ENCODE measurements at places on chromosomes 3 and 15.
A peak's percentile ranks its signal among the peaks of the same experiment; 100 is the strongest.

GRCh38 chr15:27234593-27234992 lies 263.6 kb downstream of the GABRG3 start:
- DNase-seq, result no peak

GRCh38 chr3:189186101-189186500 lies 14.3 kb downstream of the TPRG1 start:
- DNase-seq, result no peak

DNA sequence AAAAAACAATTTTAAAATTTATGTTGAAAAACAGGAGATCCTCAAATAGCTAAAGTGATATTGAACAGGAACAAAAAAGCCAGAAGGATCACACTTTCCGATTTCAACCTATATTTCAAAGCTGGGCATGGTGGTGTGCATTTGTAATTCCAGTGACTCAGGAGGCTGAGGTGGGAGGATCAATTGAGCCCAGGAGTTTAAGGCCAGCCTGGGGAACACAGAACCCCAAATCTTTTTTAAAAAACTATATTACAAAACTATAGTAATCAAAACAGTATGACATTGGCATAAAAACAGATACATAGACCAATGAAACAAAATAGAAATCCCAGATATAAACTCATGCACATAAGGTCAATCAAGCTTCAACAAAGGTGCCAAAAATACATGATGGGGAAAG lies 68.4 kb downstream of the MEX3B start:
- DNase-seq, result no peak

DNA sequence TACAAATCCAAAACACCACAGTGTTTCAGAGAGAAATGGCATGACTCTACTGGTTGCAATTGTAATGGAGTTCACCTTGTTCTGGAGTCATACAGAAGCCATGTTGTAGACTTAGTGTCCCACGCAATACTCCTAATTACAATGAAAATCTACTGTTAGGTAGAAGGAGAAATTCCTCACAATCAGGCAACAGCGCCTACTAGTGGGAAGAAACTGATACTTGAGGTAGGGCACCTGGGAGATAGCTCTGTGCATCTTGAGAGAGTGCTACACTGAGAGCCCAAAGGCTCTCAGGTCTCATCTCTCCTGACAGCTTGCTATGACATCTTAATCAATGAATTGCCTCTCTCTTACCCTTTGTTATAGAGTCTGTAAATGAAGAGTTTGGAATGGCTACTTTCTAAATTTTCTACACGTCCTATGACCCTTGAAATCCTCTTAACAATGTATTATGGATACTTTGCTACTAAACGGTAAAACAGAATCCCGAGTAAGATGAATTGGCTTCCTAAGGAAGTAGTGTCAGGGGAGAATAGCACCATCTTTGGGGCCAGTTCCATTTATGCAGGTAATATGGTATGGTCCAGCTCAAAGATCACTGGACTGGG lies 422.7 kb upstream of the TPRG1 start:
- no peak for DNase-seq

- DNase-seq, result no peak
These were observed 16.2 kb downstream of the TERC start for GRCh38 chr3:169748670-169749069.

- DNase-seq, result no peak
These were observed 16.7 kb downstream of the TFG start for GRCh38 chr3:100725935-100726513.

- no peak for DNase-seq
These were observed 201.9 kb upstream of the MCTP2 start for GRCh38 chr15:94029495-94029894.

DNA sequence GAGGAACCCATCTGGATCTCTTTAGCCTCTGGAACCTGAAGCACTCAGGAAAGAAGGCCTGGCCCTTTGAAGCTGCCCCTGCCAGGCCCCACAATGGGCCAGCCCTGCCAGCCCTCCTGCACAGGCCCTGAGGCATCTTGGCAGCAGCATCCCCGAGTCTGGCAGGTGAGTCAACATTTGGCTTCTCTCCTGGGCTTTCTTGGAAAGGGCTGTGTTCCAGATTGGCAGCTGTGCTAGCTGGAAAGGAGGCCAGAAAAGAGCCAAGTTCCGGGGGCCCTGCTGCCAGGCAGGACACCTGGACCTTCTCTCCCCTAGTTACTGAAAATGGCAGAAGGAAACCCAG lies 187.2 kb downstream of the SHQ1 start:
- peak; percentile 76 for DNase-seq

DNA sequence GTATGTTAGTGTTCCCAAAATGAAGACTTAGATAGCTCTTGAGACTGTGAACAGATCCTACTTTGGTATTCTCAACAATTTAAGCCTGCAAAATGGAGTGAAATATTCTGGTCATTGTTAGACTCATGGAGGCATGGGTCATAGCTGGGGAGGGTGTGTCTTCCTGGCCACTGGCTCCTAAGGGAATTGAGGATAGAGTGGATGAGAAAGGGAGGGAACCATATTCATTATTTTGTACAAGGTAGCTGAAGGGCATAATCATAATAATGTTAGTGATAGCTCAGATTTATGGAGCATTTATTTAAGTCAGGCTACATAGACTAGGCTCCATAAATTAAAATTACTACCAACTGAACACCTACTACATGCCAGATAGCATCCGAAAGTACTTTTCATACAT lies 253.6 kb downstream of the NR1D2 start:
- no peak for DNase-seq

DNA sequence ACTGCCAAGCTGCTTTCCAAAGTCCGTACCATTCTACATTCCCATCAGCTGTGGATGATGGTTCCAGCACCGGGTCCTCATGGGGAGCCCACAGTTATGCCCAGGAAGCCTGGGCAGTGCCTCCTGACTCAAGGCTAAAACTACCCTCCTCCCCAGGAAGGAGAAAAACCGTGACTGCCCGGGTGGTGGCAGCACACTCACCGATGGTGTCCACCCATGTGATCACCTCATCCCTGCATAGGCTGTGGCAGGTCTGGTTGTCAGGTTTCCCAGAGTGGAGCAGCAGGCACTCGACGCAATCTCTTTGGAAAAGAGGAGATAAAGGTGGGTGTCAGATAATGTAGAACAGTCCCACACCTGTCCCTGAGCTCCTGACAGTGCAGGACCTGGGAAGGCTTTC lies 38.6 kb downstream of the UMPS start:
- DNase-seq, result peak; percentile 90

GRCh38 chr15:58258501-58259292 lies 120.5 kb downstream of the AQP9 start:
- no peak for DNase-seq

- DNase-seq, result no peak
These were observed 68.2 kb upstream of the CORO2B start for GRCh38 chr15:68510558-68510957.

DNA sequence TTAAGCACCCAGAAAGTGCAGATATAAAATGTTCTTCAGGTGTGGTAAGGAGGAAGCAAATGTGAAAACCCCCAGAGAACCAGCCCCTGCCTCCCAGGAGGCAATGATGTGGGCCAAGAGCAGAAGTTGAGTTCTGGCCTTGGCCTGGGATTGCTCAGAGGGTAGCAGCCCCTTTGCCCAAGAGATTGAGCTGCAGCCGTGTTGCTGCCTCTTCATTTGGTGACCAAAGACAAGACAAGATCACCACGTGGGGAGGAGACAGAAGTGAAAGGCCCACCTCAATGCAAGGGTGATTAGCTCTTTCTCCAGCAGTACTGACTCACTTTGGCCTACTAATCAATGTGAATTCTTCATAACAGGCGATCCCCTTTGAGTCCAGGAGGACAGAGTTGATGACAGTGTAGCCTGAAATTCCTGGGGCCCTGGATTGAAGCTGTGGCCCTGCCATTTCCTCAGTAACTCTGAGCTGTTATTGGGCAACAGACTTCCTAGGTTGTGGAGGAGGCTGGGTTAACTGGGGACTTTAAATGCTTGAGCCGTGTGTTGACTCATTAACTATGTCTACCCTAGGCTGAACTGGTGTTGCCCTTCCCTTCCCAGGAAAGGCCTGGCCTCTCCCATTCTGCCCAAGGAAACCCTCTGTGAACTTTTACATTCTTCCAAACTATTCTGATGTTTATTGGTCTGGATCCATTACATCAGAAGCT lies 86.5 kb downstream of the ST6GAL1 start:
- DNase-seq, result peak; percentile 6

GRCh38 chr3:50530001-50530970 lies 26.9 kb upstream of the CACNA2D2 start:
- no peak for DNase-seq

DNA sequence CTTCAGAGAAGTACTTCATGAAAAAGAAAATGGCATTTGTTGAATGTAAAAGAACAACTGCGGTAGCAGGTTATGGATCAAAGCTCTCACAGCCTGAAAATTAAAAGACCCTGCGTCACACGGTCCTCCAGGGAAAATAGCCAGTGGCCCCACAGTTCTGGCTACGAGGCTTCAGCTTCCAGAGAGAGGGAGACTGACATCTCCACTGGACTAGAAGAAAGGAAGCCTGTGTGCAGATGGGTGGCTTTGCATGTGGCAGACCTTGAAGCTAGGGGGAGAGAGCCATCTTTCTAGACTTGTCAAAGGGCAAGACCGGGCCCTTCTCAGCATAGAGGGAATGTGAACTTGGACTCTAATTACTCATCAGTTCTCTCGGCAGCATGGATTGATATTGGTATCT lies 159.4 kb downstream of the SLCO3A1 start:
- no peak for DNase-seq

- peak; percentile 66 for DNase-seq
These were observed at the start of gene C3orf80 for GRCh38 chr3:160225176-160226025. Gene C3orf80 (plus strand): TSS chr3:160225422. CDS start chr3:160225636, 214 bp downstream.

DNA sequence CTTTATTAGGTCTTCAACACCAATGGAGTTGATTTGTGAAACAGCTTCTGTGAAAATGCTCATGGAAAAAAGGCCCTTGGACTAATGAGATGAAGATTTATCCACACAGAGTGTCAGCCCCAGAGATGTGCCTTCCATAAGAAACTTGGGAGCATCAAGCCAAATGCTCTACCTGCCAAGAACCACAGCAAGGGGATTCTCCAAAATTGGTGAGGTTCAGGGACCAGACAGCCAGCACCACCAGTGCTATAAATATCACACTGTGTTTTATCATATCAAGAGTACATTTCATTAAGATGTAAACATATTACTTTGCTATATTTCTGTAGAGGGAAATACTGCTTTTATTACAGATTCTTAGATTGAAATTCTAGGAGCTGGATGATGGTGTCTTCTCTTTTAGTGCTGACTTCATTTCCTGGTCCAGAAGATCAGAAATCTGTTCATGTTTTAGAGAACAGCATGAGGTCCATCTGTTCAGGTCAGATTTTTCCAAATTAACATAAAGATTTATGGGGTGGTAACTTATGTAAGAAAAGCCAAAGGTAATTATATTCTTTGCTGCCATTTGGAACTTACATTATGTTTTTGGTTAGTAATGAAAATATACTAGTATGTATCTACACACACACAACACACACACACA lies 17.7 kb downstream of the SLC35G2 start:
- DNase-seq, result no peak

DNA sequence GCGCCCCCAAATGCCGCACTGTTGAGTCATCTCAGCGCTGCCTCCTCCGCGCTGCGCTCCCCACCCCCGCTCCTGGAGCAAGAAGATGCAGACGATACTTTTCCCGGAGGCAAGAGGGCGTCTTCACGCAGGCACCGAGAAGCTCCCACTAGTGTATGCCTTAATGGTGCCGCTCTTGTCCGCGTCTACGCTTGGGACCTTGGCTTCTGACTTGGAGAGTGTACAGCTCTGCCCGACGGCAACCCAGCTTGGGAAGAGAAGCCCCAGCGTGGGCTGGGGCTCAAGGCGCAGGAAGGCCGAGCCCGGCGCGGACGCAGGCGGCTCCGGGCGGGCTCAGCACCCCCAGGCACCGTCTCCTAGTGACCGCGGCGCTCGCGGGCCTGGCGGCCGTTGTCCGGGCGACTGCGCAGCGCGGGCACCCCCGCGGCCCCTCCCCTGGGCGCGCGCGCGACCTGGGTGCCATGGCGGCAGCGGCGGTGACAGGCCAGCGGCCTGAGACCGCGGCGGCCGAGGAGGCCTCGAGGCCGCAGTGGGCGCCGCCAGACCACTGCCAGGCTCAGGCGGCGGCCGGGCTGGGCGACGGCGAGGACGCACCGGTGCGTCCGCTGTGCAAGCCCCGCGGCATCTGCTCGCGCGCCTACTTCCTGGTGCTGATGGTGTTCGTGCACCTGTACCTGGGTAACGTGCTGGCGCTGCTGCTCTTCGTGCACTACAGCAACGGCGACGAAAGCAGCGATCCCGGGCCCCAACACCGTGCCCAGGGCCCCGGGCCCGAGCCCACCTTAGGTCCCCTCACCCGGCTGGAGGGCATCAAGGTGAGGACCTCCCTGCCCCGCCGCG lies at the start of gene P4HTM:
P4HTM (plus strand) TSS at position 446 of the 840 bp plus-strand sequence; CDS start at position 462, 16 bp downstream.
- DNase-seq, result peak; percentile 82

DNA sequence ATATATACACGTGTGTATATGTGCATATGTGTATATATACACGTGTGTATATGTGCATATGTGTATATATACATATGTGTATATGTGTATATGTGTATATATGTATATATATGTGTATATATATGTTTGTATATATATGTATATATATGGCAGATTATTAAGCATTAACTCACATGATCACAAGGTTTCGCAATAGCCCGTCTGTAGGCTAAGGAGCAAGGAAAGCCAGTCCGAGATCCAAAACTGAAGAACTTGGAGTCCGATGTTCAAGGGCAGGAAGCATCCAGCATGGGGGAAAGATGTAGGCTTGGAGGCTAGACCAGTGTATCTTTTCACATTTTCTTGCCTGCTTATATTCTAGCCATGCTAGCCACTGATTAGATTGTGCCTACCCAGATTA lies 23.7 kb downstream of the NAALADL2 start:
- DNase-seq, result no peak

GRCh38 chr15:99719096-99719541 lies 14.1 kb downstream of the LYSMD4 start:
- DNase-seq, result no peak

- DNase-seq, result no peak
These were observed 194.7 kb downstream of the ADAMTS9 start for GRCh38 chr3:64493149-64493548.

- no peak for DNase-seq
These were observed 56.8 kb upstream of the TGFBR2 start for GRCh38 chr3:30549600-30549999.

DNA sequence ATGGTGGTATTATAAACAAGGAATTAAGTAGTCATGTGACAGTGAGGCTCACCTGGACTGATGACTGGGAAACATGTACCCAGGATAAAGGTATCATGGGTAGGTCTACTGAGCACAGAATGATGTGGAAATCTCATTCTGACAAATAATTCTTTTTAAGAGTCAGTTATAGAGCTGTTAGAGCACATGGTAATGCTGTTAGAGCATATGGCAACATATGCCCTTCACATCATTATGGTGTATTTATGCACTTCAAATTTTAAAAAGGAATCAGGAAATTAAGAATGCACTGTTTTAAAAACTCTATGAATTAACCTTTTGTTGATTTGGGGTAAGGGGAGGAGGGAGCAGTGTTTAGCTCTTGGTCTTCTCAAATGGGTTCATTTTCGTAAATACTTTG lies 1.7 kb downstream of the SLC6A20 start:
- no peak for DNase-seq

GRCh38 chr15:88624156-88624970 lies 3.2 kb downstream of the AEN start:
- no peak for DNase-seq

- DNase-seq, result no peak
These were observed 3.6 kb downstream of the PRSS50 start for GRCh38 chr3:46713898-46714552.
